ENCODE measurements at places on chromosomes 16 and 17. TPM values are rescaled to one million over a fixed set of nuclear protein-coding genes. Genes with fewer than 3 reads are reported as not detected.

Gene CBFB
- total RNA-seq = 22.0 TPM

Gene CLEC3A
- not detected for total RNA-seq

Gene ARHGAP23
- total RNA-seq = 67.5 TPM

GRCh38 chr16:17777408-17777863 lies 306.7 kb upstream of the XYLT1 start:
- no peak for DNase-seq

DNA sequence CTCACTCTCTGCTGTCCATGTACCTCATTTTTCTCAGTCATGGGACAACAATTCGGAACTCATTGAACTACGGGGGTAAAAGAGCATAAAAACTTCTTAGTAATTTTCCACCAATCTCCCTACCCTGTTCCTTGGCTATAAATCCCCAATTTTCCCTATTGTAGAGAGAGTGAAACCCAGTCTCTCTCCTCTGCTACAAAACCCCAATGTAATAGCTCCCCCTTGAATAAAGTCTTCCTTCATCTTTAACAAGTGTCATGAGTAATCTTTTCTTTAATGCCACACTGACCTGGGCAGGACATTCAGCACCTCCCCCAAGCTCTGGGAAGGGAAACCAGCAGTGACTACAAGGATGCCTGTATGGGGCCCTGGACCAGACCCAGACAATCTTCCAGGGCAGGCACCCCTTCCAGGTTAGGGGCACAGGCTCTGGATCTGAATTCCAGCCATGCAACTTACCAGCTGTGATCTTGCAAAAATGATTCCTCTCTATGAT lies 10.2 kb upstream of the EIF1 start:
- no peak for DNase-seq

- DNase-seq = peak; percentile 87
These were observed 1.2 kb upstream of the CCDC42 start for GRCh38 chr17:8745586-8746500.

DNA sequence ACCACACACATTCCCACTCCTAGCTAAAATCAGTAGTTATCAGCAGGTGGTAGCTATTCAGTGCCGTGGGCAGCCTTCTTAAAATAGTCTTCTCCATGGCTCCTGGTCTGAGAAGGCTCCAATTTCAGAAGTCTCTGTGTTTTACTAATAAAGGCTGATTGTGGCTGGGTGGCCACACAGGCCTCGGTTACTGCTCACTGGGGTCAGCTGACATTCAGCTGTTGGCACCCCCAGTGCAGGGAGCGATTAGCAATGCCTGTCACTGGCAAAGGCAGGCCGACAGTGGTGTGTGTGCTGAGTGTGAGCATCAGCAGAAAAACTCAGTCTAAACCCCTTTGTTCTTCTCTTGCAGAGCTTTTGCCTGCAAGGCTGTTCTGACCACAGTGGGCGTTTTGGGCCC lies 16.6 kb upstream of the DBNDD1 start:
- no peak for DNase-seq

DNA sequence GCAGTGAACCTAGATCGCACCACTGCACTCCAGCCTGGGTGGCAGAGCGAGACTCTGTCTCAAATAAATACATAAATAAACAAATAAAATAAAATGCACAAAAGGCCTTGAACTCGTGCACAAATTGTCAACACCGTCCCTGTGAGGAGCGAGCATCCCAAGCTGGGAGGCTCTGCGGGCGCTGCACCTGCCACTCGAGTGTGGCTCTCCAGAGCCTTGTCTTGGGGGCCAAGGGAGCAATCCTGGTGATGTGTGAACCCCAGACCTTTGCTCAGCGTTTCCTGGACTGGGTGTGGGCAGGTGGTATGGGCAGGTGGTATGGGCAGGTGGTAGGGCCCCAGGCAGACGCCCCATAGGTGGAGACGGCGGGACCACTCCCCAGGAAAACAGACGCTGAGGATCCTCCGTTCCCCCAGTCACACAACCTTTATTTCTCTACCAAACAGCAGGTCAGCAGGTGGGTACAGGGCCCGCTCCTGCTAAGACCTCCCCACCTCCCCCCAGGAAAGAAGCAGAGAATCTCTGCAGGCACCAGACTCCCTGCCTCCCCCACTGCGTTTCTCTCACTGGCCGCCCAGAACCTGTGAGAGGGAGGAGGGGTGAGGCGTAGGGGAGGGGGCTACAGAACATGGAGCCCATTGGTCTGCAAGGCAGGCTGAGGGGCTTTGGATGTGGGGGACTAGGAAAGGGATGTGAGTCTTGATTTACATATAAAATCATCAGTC lies 7.4 kb upstream of the P2RX1 start:
- peak; percentile 32 for DNase-seq

- no peak for DNase-seq
These were observed 50.4 kb downstream of the OR1D5 start for GRCh38 chr17:3012926-3013581.

DNA sequence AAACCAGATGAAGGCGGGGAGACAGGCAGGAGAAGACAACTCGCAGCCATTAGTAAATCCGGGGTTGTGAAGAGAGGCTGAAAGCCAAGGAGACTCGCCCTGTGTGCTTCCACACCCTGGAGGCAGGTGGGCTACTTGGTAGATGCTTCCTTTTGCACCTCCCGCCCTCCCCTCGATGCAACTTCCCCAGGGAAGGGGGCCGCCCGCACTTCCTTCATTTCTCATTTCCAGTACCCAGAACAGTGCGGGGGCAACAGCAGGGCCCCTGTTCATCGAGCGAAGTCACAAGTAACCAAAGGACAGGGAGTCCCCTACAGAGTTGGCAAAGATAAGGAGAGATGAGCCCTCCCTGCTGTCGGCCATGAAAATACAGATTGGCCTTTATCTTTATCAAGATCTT lies 25.0 kb downstream of the CCDC40 start:
- no peak for DNase-seq

Data from Right ventricle myocardium inferior (tissue), 1 donor.